ENCODE measurements at places on chromosomes 4 and X.
A peak's percentile ranks its signal among the peaks of the same experiment; 100 is the strongest.

DNA sequence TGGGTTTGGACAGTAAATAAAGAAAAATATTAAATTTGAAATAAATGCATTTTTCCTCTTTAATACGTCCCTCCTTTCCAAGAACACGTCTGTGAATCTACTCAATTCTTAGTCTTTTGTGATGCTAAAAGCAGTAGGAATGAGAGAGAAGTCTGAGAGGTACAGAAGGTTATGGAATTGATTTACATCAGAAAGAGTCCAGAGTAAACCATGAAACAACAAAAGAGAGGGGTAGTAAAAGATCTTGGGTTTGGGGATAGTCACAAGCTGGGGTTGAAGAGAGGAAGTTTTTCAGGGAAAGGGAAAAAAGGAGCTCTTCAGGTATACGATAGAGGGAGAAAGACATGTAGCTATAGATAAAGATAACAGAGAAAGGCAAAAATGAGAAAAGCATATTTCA, 215.4 kb downstream of the RAB28 start:
- DNase-seq, result no peak

GRCh38 chr4:127251423-127251822, 381.3 kb upstream of the INTU start:
- DNase-seq, result no peak

DNA sequence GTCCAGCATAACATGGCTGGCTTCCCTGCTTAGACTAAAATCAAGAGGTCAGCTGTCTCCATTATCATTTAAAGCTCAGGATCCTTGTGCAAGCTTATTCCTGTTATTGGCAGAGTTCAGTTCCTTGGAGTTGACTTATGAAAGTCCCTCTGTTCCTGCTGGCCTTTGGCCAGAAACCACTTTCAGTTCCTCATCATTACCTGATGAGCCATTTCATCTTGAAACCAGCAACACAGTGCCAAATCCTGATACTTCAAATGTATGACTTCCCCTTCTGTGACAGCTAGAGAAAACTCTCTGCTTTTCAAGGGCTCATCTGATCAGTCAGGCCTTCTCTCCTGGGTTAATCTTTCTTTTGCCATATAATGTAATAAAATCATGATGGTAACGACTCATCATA, 110.6 kb upstream of the FSTL5 start:
- no peak for DNase-seq

GRCh38 chr4:147056940-147057610, 111.4 kb upstream of the TTC29 start:
- no peak for DNase-seq

DNA sequence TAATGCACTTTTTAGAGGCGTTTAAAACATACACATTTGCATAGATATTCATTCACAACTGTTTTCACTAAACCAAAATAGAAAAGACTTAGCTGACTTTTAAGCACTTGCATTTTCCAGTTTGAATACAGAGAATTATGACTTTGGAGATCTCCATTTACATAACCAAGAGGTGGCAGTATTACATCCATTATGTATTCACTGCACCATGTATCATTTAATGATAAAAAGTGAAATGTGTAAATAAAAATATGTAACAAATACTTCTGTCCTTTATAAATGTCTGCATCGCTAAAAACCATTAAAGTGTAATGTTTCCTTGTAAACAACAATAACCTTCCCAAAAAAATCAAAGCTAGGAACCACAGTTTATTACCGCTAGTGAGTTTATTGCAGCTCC, 413.2 kb downstream of the FGF13 start:
- no peak for DNase-seq

DNA sequence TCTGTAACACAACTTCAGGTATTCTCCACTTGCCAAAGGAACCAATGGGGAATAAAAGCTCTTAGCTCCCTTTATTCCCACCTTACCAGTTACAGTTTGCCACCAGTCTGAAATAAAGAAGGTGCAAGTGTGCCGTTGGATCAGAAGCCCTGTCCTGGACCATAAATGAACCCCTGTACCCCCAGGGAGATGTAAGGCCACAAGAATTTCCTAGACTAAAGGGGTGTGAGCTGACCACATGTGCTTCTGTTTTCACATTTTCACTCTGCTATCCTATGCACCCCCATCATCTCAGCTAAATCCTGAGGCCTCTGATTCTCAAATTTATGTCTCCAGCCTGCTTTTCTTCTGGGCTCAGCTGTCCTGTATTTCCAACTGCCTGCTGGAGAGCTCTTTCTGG, 221.2 kb downstream of the SPRY1 start:
- DNase-seq, result no peak

- DNase-seq, result no peak
Measured at GRCh38 chr4:80144676-80145470, 52.4 kb upstream of the PRDM8 start.

- no peak for DNase-seq
Measured at GRCh38 chrX:105975382-105975781, 63.1 kb downstream of the SERPINA7 start.

DNA sequence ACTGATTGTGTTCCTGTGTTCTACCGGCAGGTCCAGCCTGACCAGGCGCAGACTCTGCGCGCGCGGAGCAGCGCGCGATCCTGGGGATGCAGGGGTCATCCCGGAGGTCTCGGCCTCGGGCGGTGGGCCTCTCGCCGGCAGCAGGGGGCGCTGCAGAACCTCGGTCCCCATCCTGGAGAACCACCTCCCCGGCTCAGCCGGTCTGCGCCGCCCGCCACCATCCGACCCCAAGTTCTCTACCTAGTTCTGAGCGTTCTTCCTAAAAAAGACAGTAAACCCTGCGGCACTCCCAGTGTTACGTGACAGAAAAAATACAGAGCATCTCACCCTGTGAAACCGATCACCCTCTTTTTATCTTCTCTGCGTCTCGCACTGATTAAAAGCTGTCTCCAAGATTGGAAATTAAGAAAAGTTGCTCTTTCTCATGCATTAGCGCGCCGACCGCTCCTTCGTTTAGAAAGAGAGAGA, 1.6 kb downstream of the TRPC3 start:
- DNase-seq, result peak; percentile 91

- DNase-seq, result no peak
Measured at GRCh38 chr4:1490654-1491327, 84.5 kb upstream of the NKX1-1 start.

GRCh38 chr4:143653031-143653430, 47.4 kb downstream of the FREM3 start:
- DNase-seq, result no peak

DNA sequence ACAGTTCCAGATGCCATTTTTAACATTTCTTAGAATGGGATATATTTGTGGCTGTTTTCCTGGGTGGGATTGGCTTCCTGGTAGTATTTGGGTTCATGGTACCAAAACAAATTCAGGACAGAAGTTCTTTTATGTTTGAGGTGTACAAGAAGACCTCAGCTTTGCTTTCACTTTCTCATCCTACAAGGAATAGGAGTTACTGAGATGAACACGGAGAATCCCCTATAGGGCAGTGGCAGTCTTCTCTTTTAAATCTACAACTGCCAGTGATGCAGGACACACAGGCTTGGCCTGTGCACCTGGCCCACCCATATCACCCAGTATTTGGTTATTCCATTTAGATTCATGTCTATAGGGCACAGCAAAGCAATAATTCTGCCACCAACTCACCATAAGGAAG, 35.2 kb downstream of the SLC10A7 start:
- no peak for DNase-seq

DNA sequence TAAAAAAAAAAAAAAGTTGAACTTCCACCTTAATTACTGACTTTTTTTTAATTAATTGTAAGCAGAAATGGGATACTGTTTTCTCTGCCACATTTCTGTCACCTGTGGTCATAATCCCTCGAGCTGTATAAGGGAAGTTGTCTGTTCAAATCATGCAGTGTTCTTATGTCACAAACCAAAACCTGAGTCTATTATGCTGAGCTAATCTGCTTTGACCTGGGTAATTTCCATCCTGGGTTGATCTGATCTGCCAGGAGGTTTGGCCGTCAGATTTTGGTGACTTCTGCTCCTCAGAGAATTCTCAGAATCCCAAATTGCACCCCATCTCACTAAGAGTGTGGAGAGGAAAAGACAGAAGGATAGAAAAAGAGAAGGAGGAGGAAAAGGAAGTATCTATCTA, 683.1 kb downstream of the KCTD8 start:
- no peak for DNase-seq

DNA sequence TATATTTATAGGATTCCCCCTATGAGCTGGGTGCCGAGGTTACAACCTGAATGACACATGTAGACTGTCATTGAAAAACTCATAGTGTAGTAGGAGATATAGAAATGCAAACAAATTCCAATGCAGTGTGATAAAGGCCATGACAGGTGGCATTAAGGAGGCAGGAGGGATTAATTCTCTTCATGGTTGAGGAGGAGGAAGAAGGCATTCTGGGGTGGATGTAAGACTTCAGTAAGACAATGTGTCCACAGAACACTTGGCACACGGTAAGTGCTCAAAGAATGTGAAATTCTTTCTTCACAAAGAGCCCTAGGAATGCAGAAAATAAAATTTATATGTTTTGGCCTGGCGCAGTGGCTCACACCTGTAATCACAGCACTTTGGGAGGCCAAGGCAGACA, 136.5 kb downstream of the RBM47 start:
- DNase-seq, result no peak

- DNase-seq, result no peak
Measured at GRCh38 chrX:6810776-6811175, 275.9 kb upstream of the VCX3A start.

GRCh38 chrX:111646515-111646914, 34.5 kb upstream of the ALG13 start:
- DNase-seq, result no peak

DNA sequence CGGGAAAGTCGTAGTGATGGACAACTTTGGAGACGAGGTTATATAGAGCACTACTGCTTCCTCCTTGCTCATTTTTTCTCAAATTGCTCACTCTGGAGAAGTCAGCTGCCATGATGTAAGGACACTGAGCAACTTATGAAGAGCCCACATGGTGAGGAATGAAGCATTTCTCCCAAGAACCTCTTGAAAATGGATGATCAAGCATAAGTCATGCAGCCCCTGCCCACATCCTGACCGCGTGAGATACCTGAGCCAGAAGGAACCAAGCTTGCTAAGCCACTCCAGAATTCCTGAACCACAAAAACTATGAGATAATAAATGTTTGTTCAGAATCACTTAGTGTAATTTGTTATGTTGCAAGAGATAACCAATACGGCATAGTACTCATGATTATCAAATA, 42.8 kb downstream of the PDE5A start:
- DNase-seq, result no peak

DNA sequence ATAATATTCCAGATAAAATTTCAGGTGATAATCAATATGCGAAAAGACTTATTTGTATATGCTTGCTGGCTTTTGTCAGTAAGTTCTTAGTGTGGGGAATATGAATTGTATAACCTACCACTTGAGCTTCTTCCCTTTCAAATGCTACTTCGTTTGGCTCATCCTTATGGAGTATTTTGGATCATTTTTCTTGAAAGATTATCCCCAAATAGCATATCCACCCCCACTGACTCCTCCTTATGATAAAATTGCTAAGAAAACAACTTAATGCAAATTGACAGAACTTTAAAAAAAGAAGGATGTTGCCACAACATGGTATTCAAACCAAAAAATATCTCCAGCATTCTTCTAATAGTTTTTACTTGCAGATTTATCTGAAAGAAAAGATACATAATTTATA, 393.3 kb downstream of the PPP3CA start:
- no peak for DNase-seq

GRCh38 chr4:185534866-185535611, at the start of gene PDLIM3:
Gene PDLIM3 (minus strand): TSS chr4:185535507. CDS start chr4:185535434, 73 bp downstream.
- DNase-seq, result peak; percentile 82

GRCh38 chrX:118565853-118566252, 70.2 kb downstream of the DOCK11 start:
- no peak for DNase-seq

DNA sequence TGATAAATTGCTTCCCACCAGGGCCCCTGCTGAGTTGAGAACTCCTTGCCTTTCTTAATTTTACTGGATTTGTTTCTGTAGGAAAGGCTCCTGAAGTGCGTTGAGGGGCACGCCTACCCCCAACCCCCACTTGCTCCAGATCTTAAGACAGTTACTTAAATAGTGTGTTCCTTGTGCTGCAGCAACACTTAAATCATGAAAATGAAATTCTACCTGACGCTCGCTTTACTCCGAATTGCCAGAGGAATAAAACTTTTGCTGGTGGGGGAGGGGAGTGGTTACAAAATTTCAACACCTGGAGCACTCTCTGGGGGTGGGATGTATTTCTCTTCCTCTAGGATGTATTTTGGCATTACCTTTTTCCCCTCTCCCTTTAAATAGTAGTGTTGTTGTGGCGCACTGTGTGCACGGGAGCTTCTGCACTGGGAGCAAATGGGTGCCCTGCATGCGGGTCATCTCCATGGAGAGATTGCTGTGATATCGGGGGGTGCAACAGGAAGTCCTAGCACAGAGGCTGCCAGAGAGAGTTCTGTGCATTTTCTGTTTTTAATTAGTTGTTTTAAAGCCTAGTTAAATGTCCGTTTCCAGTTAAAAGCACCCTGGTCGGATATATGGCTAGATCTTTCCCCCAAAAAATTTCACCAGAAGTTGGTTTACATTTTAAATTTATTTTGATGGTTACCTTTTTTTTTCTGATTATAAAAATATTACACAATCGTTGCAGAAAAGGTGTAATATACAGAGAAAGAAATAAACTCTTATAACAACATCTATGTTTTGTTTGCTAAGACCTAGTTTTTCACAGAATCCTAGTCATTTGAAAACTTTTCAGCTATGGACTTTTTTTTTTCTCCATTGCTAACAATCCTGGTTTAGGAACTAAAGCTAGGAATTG, 207.7 kb downstream of the SOWAHB start:
- DNase-seq, result no peak

- no peak for DNase-seq
Measured at GRCh38 chr4:156865451-156865850, 106.1 kb downstream of the PDGFC start.

Measured in left forelimb (tissue), 1 donor.